Right lobe of liver (tissue), 6 donors: ENCODE measurements at places on chromosomes 3 and 15.

- no peak for DNase-seq
Observed at GRCh38 chr3:46321461-46322104, 32.3 kb upstream of the CCR2 start.

DNA sequence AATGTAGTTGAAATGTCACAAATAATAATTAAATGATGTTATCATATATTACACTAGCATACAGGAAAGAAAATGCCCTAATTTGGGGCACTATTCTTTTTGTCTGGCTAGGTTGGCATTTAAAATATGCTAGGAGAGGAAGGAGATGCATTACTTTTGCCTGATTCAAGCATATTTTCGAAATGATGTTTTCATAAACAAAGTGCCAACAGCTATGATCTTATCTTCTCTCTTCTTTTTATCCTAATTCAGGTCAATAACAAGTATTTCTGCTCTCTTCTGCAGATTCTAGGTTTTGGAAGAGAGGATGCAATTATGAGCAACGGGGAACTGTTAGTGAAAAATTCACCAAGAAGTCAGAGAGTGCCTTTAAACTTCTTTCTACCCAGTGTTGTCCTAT, 55.8 kb upstream of the NR2F2 start:
- no peak for DNase-seq

DNA sequence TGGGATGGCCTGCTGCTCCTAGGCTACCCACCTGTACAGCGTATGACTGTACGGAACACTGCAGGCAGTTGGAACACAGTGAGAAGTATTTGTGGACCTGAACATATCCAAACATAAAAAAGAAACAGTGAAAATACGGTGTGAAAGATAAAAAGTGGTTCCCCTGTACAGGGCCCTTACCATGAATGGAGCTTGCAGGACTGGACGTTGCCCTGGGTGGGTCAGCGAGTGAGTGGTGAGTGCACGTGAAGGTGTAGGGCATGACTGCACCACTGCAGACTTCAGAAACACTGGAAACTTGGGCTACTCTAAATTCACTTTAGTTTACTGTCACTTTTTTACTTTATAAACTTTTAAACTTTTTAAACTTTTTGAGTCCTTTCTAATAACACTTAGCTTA, 71.2 kb upstream of the SLC6A6 start:
- DNase-seq, result no peak

DNA sequence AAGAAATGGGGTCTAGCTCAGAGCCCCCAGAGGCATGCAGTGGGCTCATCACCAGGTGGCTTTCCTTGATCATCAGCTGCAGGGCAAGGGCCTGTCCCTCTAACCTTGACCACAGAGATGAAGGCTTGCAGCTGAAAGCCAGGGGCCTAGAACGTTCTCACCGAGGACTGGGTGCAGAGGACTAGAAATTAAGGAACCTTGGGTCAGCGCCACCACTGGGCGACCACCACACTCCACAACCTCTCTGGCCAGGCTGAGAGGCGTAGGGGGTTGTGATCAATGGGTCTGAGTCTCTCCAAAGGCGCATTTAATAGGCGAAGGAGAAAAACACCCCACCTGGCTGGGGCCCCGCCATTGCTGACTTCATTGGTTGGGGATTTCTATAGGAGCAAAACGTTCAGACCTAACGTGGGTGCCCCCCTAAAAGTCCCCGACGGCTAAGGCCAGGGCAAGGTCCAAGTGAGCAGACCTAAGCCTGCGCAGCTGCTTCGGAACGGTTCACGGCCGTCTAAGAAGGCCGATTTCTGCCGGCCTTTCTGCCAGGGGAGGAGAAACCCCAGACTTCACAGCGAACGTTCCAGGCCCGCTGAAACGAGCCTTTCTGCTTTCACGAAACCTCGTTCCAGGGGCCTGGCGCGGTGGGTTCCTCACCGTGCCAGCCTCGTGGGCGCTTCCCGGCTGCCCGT, 915 bp downstream of the BCL2L10 start:
- no peak for DNase-seq

DNA sequence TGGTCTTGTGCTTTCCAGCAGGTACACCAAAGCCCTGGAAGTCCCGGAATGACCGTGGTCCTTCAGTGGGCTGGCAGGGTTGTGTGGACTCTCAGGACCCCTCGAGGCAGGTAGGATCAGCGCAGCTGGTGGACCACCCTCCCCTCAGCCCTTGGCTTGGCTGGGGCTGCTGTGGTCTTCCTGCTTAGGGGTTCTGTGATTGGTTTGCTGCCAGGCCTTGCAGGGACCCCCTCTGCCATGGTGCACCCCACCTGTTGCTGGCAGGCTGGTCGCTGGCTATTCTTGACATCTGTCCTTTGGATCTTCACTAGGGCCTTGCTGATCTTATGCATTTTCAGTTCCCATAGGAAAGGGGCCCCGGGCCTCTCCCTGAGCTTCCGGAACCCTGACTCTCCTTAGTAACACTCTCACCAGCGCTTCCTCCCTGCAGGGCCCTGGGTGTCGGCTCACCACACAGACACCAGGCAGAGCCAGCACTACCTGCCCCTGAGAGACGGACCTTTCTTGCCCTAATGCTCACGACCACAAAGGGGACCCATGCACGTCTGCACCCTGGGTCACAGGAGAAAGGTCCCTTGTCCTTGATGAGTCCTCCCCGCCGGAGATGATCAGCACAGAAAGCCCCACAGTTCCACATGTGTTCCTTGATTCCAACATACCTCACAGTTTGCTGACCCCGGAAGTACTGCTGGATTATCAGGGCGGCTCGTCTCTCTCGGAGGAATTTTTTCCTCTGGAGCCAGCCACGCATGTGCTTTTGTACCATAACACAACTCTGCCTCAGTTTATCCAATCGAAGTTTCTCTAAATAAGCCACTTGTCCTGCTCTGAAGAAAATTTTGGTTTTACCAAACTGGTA, 51.7 kb downstream of the MYO5C start:
- no peak for DNase-seq

- no peak for DNase-seq
Observed at GRCh38 chr3:31002730-31003129, 108.3 kb upstream of the GADL1 start.

DNA sequence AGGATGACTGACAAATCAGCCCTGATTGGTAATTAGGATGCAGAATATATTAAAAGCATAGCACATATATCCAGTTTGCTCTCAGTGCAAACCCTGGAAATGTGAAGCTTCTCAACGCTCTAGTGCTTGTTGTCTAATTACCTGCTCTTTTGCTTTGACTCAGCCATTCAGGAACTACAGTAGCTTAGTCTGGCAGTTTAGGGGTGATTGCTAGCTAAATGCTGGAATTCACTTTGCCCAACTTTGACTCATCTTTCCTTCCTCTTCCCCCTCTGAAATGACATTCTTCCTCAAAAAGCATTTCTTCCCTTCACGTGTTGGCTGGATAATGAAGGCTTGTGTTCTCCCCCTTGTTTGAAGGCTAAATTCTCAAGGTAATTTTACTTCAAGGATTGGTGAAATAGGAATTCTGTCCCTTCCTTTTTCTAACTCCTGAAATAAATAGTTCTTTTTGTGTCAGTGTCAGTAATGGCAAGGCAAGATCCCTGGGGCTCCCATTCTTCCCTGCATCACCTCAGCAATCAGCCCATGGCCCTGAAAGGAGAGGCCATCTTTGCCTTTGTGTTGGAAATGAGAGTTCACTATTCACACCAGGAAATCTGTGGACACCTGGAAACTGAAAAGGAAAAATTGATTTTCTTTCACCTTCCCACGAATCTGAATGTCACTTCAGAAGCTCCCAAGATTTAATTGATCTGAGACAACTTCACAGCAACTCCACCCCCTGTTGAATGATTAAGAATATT, 103.6 kb downstream of the ECT2 start:
- DNase-seq, result no peak

- no peak for DNase-seq
Observed at GRCh38 chr15:77831986-77832385, 199.3 kb upstream of the LINGO1 start.

GRCh38 chr3:23667536-23668429, 138.0 kb upstream of the UBE2E1 start:
- DNase-seq, result no peak

DNA sequence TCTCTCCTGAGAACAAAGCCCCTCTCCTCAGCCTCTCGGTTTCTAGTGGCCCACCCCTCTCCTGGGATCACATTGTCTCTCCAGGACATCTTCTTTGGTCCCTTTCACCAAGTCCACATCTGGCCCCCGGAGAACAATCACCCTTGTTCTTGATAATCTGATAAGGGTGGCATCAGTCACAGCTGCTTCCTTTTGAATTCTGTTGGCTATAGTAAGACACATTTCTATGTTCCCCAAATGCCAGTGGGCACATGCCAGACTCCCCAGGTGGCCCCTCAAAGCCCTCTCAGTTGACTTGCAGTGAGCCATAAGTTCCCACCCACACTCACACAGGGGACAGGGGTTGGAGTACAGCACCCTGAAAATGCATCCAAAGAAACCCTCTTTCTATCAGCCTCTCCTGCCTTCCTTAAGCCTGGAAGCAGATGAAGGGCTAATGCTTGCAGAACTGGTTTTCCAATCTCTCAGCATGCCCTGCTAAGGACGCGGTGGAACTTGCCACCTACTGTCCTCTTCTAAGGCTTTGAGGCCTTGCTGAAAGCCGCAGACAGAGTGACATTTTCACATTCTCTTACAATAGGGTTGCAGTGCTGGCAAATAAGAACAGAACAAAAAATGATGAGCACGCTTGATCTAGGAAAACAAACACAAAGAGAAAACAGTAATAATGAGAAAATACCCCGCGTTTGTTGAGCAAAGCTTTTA, 101.3 kb upstream of the SLCO3A1 start:
- DNase-seq, result no peak

DNA sequence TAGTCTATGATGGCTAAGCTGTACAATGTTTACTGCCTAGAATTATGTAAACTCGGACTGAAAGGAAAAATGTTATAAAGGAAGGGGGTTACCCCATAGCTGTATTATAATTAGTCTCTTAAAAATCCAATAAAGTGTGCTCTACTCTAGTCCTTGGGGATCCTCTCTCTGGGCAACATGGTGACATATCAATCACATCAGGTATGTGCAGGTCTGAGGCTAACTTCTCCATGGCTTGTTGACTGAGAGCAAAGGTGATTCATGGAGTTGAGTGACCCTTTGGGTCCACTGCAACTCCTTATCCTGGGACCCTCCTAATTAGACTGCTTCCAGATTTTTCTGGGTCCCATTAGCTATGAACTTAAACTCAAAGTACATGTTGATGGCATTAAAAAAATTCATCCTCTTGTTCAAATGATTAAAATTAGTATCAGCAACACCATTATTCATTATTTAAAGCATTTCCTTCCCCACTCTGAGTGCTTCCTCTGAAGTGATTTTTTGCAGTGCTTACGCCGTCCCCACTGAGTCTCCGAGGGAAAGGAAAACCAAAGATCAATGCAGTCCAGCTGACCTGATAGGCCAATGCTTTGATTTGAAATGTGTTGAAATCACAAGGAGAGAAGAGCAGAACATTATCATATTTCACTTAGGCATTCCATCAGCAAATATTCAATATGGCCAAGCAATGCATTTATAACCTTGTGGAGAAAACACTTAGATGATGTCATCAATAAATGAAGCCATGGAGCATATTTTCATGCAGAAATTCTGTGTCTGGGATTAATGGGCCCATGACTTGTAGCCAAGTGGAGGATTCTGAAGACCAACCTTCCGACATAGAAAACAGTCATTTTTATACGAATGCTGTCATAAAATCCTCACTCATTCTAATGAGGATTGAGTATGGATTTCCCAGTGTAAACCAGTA, 161.7 kb upstream of the CRBN start:
- no peak for DNase-seq

DNA sequence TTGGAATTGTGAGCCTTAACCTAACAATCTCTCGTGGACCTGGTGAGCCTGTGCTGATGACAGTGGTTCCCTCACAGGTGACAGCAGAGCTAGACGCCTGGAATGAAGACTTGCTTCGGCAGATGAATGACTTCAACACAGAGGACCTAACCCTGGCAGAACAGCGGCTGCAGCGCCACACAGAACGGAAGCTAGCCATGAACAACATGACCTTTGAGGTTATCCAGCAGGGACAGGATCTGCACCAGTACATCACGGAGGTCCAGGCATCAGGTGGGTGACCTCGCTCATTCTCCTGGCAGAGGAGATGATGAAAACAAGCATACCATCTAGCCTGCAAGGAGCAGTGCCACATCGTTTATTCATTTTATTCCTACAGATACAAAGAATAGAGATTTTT, 316.9 kb upstream of the UMPS start:
- DNase-seq, result peak; percentile 61

DNA sequence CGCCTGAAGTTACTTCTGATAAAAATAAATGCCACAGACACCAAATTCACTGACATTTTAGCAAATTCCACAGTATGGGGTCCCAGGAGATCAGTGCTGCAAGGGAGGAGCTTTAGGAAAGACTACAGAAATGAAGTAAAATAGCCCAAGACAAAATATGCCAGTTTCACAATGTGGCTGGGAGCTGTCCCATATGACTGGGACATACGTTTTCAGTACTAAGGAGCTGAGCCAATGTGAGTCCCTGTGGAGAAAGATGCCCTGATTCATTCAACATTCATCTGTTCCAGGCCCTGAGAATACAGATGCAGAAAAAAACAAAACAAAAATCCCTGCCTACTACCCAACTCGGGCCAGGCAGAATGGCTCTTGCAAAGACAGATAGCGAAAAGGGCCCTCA, 63.4 kb upstream of the FAM174B start:
- no peak for DNase-seq

DNA sequence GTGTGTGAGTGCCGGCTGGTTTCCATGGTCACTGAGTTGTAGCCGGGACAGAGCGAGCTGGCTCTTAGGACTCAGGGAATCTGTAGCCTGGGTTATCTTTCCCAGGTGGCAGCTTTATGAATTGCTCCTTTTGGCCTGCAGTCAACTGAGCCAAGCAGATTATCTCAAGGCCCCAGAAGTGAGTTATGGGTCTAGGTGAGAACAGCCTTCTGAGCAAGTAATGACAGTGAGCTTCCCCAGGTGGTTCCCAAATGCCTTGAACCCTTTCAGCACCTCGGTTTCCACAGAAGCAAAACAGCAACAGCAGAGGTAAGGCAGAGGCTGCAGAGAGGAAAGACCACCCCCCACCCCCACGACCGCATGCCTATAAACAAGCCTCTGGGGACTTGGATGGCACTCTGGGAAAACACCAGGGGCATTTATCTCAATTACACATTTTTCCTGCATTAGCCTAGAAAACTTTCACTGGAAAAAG, 56.7 kb upstream of the DGKG start:
- DNase-seq, result no peak

DNA sequence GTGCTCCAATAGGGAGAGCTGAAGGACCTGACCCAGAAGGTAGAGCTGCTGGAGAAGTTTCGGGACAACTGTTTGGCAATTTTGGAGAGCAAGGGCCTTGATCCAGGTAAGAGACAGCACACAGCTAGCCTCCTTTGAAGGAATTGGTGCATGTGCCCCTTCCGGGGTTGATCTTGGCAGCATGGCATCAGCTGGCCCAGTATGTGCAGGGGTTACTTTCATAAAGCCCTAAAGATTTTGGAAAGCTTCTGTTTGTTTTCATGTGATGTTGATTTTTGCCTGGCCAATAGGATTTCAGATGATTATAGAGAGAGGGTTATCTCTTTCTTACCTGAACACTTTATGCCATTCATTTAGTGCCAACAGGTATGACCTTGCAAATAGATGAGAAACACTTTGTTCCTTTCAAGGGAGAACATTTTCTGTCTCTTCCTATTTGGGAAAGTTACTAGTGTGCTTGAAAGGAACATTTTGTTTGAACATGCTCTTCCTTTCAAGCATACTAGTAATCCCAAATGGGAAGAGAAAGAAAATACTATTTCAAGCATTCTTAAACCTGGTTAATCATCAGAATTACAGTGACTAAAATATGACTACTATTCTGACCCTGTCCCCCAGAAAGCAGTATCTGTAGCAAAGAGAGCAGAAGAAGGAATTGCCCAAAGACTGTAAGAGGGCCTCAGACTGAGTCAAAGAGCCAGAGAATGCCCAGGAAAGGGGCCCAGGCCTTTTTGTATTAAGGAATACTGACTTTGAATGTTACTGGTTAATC, 7.5 kb downstream of the KNSTRN start:
- DNase-seq, result no peak
